ENCODE measurements at places on chromosomes 5 and 9. TPM values are rescaled to one million over a fixed set of nuclear protein-coding genes. Genes with fewer than 3 reads are reported as not detected.

GRCh38 chr9:77945798-77946197 lies 85.8 kb downstream of the GNAQ start:
- H3K27ac ChIP-seq = no peak overlapping the region
- peaks cover 28% of the 10 kb centered on the region for H3K4me1 ChIP-seq
- DNase-seq = no peak

Gene B4GALT1
- 136 TPM for total RNA-seq

GRCh38 chr9:134965851-134966250 lies 48.1 kb upstream of the FCN1 start:
- no peak overlapping the region for H3K4me3 ChIP-seq
- H3K27me3 ChIP-seq = peaks cover 29% of the 10 kb centered on the region
- no peak for DNase-seq
- no peaks in the 10 kb centered on the region for H3K4me1 ChIP-seq
- no peak overlapping the region for H3K27ac ChIP-seq

Gene TRIP13
- total RNA-seq = 16.5 TPM

Gene CCDC192
- not detected for total RNA-seq

- H3K27me3 ChIP-seq = peaks cover 24% of the 10 kb centered on the region
- no peak for DNase-seq
- no peak overlapping the region for H3K27ac ChIP-seq
- no peak overlapping the region for H3K4me3 ChIP-seq
These were observed 65.3 kb upstream of the PPP1R26 start for GRCh38 chr9:135414293-135414692.
